ENCODE measurements at places on chromosomes 12 and 14.

DNA sequence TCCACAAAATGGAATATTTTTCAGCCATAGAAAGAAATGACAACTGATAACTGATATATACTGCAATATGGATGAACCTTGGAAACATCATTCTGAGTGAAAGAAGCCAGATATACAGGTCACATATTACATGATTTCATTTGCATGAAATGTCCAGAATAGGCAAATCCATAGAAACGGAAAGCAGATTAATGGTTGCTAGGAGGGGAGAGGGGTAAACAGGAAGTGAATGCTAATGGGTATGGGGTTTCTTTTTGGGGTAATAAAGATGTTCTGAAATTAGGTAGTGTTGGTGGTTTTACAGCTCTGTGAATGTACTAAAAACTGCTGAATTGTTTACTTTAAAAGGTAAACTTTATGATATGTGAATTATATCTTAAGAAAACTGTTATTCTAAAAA is 6.5 kb downstream of the RAD51AP1 start:
- no peak for DNase-seq

DNA sequence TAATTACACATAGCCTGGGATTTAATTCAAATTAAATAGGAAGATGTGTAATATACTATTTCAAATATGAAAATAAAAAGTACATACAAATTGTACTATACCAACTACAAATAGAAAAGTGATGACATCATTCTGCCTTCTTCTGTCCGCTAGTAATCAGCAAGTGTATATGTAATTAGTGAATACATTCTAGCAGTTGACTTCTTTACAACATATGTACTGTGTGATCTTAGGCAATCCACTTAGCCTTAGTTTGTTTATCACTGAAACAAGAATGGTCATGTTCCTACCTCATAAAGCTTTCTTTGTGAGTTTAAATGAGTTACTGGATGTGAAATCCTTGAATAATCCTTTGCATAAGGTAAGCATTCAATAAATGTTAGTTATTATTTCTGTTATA is 7.8 kb upstream of the LUM start:
- DNase-seq = no peak

DNA sequence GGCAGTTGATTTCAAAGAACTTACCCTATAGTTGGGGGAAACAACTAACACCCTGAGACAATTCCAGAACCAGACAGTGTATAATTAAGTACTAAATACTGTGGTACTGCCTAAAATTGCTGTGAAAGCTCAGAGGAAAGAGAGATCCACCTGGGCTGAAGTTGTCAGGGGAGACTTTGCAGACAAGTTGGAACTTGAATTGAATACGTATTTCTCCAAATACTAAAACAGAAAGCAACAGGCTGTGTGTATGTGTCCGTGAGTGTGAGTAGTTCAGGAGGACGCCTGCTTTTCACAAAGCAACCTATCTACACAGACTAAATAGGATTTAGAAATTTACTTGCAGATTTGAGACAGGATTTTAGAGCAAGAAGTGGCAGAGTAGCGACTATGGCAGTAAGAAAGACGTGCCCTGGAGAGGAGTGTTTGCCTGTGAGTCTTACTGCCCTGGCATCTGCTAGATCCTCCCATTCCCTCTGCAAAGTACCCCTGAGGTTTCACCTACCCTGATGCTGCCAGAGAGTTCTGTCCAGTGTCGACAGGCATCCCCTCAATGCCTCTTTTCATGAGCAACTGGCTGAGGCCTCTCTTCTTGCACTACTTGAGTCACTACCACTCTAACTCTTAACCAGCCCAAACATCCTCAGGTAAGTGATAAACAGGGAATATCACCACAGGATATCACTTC is 37.4 kb upstream of the BMP4 start:
- no peak for DNase-seq

- DNase-seq = no peak
Measured at GRCh38 chr12:91180582-91181395, 1.8 kb downstream of the DCN start.

DNA sequence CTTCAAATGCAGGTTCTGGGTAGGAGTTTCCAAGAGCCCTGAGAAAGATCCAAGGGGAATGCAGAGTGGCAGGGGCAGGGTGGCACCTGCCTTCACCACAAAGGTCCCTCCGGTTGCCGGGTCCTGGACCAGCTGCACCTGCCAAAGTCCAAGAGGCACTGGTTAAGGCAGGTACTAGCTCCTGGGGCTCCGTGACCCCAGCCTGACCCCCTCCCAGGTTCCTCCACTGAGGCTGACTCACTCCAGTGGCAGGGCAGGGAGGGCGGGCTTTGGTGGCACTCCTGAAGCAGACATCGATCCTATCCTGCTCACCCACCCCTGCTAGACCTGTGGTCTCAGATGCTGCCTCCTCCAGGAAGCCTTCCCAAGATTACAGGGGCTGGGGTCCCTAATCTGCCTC is 11.4 kb downstream of the RPS6KL1 start:
- DNase-seq = no peak

DNA sequence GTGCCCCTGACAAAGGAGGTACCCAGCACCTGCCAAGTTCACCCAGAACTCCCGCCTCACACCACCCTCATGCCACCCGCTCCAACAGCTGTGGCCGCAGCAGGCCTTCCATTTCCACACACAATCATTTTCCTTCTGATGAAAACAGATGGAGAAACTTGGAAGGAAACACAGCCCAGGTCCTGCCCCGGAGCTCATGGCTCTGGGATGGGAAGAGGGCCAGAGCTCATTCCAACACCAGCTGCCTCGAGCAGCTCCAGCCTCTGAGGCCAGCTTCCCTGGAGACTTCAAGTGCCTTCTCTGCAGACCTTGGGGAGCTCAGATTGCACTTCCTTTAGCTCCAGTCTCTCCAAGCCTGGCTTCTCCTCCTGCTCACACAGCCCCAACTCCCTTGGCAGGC is 55.1 kb upstream of the CMKLR1 start:
- DNase-seq = no peak

- no peak for DNase-seq
Measured at GRCh38 chr12:56229082-56229481, 769 bp upstream of the SLC39A5 start.

DNA sequence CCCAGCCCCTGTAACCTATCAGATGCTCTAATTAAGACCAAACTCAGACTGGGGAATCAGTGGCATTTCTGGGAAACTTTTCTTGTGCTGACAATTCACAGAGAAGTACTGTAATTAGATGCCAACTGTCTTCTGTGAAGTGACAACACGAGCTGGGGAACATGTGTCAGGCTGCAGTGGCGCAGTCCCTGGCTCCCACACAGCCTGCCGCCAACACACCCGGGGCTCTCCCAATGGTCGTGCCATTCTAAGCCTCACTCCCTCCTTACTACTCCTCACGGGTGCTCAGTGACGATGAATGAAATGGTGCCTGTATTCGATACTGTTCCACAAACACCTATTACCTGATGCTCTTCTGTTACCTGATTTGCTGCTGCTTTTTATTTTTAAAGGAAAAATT is 18.6 kb downstream of the GARIN2 start:
- no peak for DNase-seq

- no peak for DNase-seq
Measured at GRCh38 chr12:101563212-101563611, 31.6 kb upstream of the MYBPC1 start.

DNA sequence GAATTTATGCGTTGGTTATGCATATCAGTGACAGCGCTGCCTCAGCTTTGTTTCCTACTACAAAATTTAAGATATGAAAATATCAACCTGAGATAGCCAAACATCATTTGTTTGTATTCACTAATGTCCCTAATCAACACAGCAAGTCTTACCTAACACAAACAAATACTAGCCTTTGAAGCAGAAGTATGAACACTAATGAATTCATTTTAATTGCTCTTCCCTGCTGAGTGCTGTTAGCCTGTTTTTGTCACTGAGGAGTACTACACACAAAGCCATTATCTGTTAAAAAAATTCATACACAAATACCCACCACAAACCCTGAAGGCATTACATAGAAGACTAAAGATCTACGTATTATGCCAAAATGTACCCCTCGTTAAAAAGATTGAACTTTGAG is 150.8 kb downstream of the HELB start:
- no peak for DNase-seq

- no peak for DNase-seq
Measured at GRCh38 chr14:41872931-41873685, 266.4 kb downstream of the LRFN5 start.

- DNase-seq = no peak
Measured at GRCh38 chr12:14953752-14954151, 7.6 kb downstream of the ARHGDIB start.

GRCh38 chr12:81617915-81618314 is 141.2 kb downstream of the PPFIA2 start:
- DNase-seq = no peak

DNA sequence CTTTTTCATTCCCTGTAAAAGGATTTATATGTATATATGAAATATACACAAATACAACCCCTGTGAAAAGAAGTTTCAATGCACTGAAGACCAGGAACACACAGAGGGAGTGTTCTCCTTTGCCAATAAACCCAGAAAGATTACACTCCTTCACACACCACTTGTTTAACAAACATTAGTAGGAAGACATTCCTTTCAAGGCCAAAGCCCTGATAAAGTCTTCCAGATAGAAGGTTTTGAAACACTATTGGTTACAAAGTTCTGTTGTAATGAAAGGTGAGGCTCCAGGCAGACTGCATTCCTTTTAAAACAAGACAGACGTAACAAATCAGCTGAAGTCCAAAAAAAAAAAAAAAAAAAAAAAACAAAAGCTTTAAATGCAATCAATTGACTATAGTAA is 81.0 kb downstream of the PTPN21 start:
- DNase-seq = no peak

GRCh38 chr14:25837551-25837965 is 760.3 kb downstream of the NOVA1 start:
- no peak for DNase-seq

DNA sequence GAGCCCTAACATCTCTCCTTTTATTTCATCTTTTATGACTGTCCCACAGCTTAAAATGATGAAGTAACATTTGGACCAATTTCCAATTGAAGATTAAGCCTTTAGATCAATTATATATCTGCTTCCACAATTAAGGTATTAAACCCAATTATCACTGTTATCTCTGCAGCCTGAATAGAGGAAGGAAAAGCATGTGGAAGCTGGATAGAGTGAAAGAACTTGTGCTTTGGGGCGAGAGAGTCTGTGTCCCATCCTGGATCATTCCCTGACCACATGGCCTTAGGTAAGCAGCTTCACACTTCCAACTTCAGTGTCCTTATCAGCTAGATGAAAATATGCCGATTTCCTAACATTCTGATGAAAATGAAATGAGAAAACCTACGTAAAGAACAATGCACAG is 61.4 kb upstream of the TSPAN8 start:
- no peak for DNase-seq

DNA sequence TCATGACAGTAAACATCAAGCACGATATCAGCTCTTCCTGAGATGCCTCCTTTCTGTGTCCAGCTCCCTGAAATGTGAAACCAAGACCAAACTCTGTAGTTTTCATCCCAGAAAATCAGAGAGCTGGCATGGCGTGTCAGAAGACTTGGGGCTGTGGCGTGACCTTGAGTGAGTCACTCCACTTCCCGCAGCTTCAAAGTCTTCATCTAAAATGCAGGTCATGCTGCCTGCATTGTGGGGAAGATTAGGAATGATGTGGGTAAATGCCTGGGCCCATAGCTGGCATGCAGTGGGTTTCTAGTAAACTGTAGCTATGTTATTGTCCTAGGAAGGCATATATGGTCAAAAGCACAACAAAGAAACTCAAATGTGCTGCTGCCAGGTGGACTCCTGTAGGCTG is 28.8 kb downstream of the OAS2 start:
- DNase-seq = no peak

GRCh38 chr12:127628645-127629044 is 638.3 kb upstream of the TMEM132C start:
- DNase-seq = no peak

DNA sequence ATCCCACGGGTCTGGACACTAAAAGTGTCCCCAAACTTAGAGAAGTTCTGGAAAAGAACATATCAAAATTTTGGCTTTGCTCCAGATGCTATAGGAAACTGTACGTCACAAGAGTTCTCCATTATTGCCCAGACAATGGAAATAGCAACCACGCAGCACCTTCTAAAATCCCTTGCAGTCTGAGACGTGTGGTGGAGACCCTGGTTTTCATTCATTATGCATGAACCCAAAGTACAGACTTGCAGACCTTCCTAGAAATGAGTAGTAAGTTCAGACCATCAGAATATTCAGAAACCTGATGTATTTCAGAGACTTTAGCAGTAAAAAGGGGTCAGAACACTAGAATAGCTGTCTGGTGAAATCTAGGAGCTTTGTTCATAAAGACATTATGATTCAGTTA is 50.0 kb upstream of the BCL2L14 start:
- DNase-seq = no peak
